DMS153 (cell line): ENCODE measurements at places on chromosomes 11 and 22.

- DNase-seq = no peak
These were observed 66.3 kb downstream of the C11orf91 start for GRCh38 chr11:33634291-33634834.

- no peak for DNase-seq
These were observed 203.4 kb downstream of the TBC1D22A start for GRCh38 chr22:46965555-46966494.

GRCh38 chr11:133947321-133947756 lies 9.4 kb downstream of the IGSF9B start:
- peak; percentile 34 for DNase-seq

- no peak for DNase-seq
These were observed 47.2 kb upstream of the CEP295 start for GRCh38 chr11:93614173-93614722.

- no peak for DNase-seq
These were observed 881.0 kb upstream of the TENM4 start for GRCh38 chr11:80321786-80322185.

DNA sequence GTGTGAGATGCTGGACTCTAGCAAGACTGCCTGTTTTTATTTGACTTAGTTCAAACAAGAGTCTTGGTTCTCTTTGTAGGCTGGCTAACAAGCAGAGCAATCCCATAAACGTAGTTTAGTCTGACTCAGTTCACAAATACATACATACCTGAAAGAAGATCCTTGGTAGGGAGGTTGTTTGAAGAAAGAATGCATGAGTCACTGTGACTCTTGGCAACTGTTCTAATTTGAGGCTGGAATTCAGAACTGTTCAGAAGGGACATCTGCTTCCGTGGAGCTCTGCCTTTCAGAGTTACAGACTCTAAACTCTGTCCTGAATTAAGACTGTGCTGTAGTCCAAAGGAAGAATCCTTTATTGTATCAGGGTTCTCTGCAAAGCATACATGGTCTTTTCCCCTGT lies 32.2 kb downstream of the C2CD3 start:
- DNase-seq = peak; percentile 20

DNA sequence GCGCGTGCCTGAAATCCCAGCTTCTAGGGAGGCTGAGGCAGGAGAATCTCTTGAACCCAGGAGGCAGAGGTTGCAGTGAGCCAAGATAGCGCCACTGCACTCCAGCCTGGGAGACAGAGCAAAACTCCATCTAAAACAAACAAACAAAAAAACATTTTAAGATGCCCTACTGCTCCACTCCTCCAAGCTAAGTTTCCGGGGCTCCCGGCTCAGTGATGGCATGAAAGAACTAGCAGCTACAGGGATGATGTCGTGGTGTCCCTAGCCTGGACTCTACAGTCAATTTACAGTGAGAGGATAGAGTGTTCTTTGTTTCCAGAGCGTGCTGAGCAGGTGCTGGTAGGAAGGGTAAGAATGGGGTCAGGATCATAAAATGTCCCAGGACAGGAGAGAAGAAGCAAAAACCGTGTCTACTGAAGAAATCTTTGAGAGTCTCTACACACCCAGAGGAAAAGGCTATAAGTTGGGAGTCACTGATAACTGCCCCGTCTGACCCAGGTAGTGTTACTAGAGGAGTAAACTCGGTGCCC lies 1.2 kb upstream of the ZBTB3 start:
- DNase-seq = no peak

- no peak for DNase-seq
These were observed 9.9 kb downstream of the OVCH2 start for GRCh38 chr11:7696424-7696823.

DNA sequence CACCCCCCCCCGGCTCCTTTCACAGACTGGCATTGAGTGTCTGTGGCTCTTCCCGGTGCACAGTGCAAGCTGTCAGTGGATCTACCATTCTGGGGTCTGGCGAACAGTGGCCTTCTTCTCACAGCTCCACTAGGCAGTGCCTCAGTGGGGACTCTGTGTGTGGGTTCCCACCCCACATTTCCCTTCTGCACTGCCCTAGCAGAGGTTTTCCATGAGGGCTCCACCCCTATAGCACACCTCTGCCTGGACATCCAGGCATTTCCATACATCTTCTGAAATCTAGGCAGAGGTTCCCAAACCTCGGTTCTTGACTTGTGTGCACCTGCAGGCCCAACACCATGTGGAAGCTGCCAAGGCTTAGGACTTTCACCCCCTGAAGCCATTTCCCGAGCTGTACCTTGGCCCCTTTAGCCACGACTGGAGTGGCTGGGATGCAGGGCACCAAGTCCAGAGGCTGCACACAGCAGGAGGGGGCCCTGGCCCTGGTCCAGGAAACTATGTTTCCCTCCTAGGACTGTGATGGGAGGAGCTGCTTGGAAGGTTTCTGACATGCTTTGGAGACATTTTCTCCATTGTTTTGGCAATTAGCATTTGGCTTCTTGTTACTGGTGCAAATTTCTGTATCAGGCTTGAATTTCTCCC lies 26.0 kb downstream of the BCL2L13 start:
- no peak for DNase-seq

GRCh38 chr11:61039916-61040315 lies 62.4 kb upstream of the CD5 start:
- DNase-seq = no peak

- no peak for DNase-seq
These were observed 20.8 kb downstream of the COMMD9 start for GRCh38 chr11:36268337-36268985.

DNA sequence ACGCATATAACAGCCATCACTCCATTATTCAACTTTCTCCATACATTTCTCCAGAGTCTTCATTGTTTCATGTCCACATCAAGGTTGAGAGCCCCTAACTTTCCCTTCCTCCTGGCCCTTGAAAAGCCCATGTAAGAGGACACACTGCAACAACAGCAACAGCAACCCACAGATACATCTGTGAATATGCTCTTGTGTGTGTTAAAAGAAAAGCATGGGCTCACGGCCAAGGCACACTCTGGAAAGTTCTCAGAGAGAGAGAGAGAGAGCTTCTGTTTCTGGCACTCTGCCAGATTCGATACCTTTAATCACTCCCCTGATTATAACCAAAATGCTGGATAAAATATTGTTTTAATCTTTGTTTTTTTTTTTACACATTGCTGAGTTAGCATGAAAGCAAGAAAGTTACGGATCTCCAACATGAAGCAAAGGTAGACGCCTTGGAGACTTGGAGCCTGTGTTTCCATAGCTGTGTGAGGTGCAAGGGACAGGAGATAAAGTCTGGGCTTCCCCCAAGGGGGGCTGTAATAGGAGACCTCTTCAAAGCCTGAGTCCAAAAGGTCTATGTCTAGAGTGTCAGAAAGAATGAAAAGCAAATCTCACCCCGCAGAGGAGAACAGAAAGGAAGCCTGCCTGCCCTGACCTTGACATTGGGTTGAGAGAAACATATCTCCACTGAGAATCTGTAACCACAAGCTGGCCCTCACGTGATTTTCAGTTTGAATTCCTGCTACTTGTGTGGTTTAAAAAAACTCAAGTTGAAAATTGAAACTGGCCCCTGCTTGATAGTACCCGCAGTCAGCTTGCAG lies 33.7 kb upstream of the MPPED1 start:
- DNase-seq = no peak

GRCh38 chr11:38543311-38543710 lies 1945.3 kb upstream of the RAG2 start:
- no peak for DNase-seq

DNA sequence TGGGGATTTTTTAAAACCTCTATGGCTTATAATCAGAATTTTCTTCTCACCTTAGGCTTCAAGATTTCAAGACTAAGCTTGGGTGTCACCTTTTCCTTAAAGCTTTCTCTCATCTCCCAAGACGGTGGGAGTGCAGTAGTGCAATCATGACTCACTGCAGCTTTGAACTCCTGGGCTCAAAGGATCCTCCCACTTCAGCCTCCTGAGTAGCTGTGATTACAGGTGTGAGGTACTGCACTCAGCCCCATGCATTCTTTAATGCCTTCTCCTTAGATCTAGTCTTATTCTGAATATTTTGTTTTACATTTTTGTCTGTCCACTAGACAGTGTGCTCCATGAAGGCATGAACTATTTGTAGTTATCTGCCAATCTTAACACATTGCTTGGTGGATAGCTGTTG lies 55.7 kb upstream of the FAT3 start:
- DNase-seq = no peak

DNA sequence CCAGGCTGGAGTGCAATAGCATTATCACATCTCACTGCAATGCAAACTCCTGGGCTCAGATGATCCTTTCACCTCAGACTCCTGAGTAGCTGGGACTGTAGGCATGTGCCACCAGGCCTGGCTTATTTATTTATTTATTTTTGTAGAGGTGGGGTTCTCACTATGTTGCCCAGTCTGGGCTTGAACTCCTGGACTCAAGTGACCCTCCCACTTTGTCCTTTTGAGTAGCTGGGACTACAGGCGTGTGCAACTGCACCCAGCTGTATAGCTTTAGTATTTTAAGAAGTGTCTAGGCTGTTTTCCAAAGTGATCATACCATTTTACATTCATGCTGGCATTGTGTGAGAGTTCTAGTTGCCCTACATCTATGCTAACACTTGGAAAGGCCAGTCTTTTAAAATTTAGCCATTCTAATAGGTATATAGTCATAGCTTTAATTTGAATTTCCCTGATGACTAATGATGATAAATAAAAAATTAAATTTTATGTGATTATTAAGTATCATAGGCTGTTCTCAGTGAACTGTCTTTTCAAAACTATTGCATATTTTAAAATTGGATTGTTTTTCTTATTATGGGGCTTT lies 96.9 kb downstream of the TMEM135 start:
- no peak for DNase-seq

DNA sequence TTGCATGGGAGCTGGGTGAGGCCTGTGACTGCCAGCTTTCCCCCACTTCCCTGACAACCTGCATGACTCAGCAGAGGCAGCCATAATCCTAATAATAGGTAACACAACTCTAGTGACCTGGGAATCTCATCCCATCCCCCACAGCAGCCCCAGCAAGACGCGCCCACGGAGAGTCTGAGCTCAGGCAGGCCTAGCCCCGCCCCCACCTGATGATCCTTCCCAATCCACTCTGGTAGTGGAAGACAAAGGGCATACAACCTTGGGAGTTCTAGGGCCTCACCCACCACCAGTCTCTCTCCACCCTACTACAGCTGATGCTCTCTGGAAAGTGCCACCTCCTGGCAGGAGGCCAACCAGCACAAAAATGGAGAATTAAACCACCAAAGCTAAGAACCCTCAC lies 60.3 kb downstream of the CWF19L2 start:
- DNase-seq = no peak

GRCh38 chr11:109512680-109513079 lies 90.7 kb downstream of the C11orf87 start:
- DNase-seq = no peak

- DNase-seq = no peak
These were observed 17.5 kb downstream of the DDI1 start for GRCh38 chr11:104053743-104054478.

DNA sequence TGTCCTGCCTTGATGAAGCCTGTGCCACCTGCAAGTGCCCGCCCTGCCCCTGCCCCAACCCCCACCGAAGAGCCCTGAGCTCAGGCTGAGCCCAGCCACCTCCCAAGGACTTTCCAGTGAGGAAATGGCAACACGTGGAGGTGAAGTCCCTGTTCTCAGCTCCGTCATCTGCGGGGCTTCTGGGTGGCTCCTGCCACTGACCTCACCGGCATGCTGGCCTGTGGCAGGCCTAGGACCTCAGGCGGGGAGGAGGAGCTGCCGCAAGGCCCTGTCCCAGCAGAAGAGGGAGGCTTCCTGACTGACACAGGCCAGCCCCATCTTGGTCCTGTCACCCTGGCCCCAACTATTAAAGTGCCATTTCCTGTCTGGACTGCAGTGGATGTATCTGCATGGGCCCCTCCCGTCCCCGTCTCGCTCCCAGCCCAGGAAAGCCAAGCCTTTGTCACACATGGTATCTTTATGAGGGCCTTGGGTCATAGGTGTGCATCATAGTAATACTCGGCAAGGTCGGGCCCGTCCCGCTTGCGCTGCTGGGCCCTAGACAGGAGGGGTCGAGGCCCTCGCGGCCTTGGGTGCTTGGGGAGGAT lies 882 bp downstream of the FREY1 start:
- DNase-seq = no peak
